ENCODE measurements at places on chromosomes 13 and 19.

GRCh38 chr13:114282041-114282670 is 755 bp downstream of the UPF3A start:
- DNase-seq, result peak; percentile 79

DNA sequence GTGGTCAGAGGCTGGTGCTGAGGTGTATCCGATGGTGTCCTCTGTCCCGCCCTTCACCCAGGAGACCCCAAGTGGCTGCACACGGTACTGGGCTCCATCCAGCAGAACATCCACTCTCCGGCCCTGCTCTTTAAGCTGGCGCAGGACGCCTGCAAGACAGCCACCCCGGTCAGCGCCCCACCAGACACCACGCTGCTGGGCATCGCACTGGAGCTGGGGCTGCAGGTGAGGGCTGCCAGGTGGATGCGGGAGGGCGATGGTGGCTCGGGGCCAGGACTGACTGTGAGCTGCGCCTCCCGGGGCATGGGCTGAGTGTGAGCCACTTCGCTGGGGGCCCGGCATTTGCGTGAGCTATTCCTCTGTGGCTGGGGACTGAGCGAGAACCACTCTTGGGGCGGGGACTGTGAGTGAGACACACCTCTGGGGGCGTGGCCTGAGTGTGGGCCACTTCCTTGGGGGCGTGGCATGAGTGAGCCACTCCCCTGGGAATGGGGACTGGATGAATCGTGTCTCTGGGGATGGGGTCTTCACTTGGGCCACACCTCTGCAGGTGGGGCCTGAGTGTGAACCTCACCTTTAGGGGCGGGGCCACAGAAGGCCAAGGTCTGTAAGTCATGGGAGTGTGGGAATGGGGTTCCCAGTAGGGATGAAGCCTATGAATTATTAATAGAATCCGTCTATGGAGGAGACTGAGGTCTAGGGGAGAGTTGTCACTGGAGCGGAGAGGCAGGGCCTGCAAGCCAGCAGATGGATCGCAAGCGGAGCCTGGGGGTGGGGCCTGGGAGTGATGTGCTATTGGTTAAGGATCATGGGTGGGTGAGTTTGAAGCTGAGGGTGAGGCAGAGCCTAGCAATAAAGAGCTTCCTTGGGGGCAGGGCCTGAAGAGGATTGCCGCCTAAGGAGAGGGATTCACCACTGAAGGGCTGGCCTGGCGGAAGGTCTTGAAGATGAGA is 30.5 kb downstream of the ZSWIM4 start:
- no peak for DNase-seq

DNA sequence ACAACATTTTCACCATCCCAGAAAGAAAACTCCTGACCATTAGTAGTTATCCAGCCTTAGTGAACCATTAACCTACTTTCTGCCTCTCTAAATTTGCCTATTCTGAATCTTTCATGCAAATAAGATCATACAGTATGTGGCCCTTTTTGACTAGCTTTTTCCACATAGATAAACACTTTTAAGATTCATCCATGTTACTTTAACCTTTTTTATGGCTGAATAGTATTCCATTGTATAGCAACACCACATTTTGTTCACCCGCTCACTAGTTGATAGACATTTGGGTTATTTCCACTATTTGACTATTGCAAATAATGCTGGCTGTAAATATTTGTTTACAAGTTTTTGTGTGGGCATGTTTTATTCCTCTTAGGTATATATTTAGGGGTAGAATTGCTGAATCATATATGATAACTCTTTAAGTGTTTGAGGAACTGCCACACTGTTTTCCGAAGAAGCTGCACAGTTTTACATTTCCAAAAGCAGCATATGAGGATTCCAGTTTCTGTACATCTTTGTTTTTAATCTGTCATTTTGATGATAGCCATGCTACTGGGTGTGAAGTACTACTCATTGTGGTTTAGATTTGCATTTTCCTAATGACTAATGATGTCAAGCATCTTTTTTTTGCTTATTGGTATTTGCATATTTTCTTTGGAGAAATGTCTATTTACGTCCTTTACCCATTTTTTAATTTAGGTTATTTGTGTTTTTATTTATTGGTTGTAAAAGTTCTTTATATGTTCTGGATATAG is 17.1 kb downstream of the COG6 start:
- DNase-seq, result no peak

- no peak for DNase-seq
These were observed 175.2 kb downstream of the ENOX1 start for GRCh38 chr13:43611281-43612273.

DNA sequence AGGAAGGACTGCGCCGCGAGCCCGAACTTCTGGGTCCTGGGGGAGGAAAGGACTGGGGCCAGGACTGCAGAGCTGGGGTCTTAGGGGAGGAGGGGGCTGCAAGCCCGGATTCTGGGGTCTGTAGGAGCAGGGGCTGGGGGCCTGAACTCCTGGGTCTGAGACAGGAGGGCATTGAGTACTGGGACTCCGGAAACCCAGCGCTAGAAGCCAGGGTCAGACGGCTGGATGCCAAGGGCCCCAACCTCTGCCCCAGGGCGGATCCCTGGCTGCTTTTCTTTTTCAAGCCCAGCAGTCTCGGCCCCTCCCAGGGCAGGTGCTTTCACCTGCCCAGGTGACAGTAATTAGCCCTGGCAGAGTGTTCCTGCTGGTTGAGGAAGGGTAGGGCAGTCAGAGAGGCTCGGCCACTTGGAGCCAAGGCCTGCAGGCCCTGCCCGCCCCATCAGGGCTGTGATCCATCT is 2.3 kb downstream of the MYH14 start:
- peak; percentile 22 for DNase-seq

- no peak for DNase-seq
These were observed 45.7 kb downstream of the TPP2 start for GRCh38 chr13:102642475-102642874.

GRCh38 chr19:3576696-3577443 is 4.1 kb downstream of the HMG20B start:
- peak; percentile 38 for DNase-seq

DNA sequence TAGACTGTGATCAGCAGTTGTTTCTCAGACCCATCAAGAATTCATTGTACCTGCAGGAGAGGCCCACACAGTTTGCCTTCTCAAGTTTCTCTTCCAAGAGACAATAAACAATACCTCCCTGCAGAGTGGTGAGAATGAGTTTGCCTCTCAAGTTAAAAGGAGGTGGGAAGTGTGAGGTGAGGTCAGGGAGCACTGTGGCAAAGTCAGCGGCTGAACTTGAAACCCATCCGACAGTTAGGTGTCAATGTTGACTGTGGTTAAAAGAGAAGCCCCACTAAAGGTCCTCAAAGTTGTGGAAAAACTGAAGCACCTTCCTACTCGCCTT is 72.9 kb upstream of the TSC22D1 start:
- no peak for DNase-seq

DNA sequence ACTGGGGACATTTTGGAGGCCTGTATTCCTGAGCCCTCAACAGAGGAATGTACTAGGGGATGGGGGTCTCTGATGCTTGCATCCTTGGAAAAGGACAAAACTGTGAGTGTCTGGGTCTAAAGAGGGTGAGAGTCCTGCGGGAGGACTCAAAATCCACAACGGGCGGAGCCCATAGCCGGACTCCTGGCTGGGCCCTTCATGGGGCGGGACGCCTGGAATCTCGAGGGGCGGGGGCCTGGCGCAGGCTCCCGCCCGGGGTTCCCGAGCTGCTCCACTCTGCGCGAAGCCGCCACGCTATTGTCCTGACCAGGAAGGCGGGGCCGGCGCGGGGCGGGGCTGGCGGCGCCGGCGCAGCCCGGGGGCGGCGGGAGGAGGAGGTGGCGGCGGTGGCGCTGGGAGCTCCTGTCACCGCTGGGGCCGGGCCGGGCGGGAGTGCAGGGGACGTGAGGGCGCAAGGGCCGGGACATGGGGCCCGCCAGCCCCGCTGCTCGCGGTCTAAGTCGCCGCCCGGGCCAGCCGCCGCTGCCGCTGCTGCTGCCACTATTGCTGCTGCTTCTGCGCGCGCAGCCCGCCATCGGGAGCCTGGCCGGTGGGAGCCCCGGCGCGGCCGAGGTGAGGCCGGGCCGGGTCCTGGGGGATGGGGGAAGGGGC is at the start of gene APLP1:
Gene APLP1 (plus strand): TSS at position 403 of the 651 bp plus-strand sequence. CDS start 63 bp downstream, at position 466.
- peak; percentile 78 for DNase-seq

DNA sequence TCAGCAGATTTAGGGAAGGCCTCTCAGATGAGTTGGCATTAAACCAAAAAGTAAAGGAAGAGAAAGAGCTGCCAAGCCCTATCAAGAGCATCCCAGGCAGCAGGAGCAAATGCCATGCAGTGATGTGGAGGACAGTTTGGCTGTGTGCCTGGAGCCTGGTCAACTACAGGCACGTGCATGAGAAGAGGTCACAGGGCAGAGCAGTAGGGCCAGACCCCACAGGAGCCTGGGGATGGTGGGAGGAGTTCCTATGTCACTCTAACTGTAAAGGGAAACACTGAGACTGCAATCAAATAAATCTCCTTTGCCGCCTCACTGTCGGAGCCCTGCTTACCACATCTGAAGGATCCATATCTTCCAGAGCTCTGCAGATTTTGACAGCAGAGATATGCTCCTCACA is 240.5 kb downstream of the ENOX1 start:
- no peak for DNase-seq

DNA sequence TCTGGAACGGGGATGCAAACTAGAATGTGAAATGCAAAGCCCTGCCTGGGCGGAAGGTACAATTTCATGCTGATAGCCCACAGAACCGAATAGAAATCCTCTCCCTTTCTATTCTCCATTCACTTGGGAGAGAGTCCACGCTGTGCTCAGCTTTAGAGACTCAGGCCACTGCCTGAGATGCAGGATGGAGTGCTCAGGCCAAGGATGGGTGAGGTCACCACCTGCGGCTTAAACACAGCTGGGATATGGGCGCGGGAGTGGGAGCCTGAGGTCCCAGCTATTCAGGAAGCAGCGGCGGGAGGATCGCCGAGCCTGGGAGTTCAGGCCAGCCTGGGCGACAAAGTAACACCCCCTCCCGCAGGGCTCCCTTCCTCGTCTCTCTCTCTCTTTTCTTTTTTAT is 446 bp upstream of the ZNF83 start:
- DNase-seq, result no peak

GRCh38 chr19:10508036-10508435 is 4.9 kb upstream of the KEAP1 start:
- no peak for DNase-seq

- DNase-seq, result no peak
These were observed 1.5 kb upstream of the TMEM145 start for GRCh38 chr19:42311657-42312056.

DNA sequence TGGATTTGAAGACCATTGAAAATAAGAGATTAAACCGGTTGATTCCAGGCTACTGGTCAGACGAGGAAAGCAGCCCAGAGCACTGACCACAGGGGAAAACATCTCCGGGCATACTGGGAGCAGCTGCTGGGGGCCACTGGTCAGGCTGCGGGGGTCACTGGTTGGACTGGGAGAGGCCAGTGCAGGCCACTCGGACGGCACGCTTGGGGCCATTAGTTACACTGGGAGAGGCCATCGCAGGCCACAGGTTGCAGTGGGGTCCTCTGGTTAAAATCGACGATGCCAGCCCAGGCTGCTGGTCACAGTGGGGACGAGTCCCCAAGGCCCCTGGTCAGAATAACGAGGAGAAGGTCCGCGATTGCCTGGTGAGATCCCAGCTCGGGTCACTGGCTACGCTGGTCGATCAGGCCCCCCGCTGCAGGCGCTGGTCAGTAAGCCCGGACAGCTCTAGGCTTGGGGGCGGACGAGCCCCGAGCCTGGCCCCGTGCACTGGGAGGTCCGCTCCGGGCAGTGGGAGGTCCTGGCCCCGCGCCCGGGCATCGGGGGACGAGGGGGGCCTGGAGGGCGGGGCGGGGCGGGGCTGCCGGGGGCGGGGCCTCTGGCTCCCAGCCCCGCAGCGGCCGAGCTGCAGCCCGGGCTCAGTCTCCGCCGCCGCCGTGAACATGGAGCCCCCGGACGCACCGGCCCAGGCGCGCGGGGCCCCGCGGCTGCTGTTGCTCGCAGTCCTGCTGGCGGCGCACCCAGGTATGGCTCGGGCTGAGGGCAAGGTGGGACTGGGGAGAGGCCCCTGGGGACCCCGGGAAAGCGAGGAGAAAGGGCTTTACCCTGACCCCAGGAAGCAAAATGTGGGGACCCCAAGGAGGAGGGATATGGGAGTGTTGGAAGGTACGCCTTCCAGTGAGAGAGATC is at the start of gene BCAM:
Gene BCAM (plus strand): TSS at position 641 of the 909 bp plus-strand sequence. CDS start 22 bp downstream, at position 663.
- peak; percentile 72 for DNase-seq

- DNase-seq, result no peak
These were observed 12.4 kb upstream of the DGKH start for GRCh38 chr13:42035905-42036521.

DNA sequence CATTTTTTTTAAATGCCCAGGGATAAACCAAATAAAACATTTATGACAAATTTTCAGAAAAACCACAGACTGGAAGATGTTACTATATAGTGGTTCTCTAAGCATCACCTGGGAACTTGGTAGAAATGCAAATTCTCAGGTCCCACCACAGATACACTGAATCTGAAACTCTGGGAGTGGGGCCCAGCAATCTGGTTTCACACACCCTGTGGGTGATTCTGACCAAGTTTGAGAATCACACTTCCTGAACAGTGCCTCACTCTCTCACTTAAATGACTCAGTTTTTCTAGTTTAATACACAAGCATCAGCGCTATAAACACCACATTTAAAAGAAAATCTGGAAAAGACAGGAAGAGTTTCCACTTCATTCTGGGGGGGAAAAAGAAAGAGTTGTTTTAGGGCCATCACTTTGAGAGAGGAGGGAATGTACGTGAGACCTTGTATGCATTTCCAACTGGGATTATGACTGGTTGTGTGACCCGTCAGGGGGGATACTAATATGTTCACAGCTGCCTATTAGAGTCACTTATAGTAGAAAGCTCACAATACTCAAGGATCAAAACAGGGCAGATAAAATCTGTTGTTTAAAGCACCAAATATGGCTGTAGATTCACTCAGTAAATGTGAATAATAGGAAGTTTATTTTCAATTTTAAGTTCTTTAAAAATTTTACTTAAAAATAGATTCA is 567.7 kb downstream of the GPC6 start:
- DNase-seq, result peak; percentile 14

- DNase-seq, result no peak
These were observed 128.9 kb downstream of the B3GLCT start for GRCh38 chr13:31328549-31329235.

GRCh38 chr13:51396352-51396751 is 56.5 kb downstream of the INTS6 start:
- peak; percentile 19 for DNase-seq

DNA sequence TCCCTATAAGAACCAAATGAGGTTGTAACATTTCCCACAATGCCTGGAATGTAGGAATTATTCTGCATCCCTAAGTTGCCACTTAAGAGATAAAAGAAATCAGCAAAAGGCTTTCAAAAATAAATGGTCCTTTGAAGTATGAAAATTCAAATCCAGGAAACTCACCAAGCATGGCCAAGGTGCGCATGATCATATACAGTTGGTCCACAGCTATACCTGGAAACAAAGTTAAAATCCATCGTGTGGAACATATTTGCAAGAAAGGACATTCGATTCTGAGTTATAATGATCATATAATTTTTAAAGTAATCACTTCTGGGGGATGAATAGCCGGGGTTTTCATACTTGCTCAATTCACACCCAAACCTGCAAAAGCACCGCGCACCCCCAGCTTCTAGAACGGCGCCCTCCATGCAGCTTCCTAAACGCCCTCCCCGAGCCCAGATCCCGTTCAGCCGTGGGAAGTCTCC is 525 bp downstream of the CARS2 start:
- no peak for DNase-seq
